ENCODE measurements at places on chromosomes 7 and 10. TPM values are rescaled to one million over a fixed set of nuclear protein-coding genes. Genes with fewer than 3 reads are reported as not detected.

HOXA3 gene
- total RNA-seq: 0.22 TPM

IL6 gene
- total RNA-seq: 2.4 TPM

IL2RA gene
- 2.0 TPM for total RNA-seq

BAMBI gene
- total RNA-seq: 19.4 TPM

RAPGEF5 gene
- 9.2 TPM for total RNA-seq

HHEX gene
- 4.8 TPM for total RNA-seq

BTAF1 gene
- total RNA-seq: 13.6 TPM

RBAK gene
- 10.3 TPM for total RNA-seq

AGK gene
- total RNA-seq: 37.8 TPM

GRCh38 chr10:121511943-121512342 lies 86.3 kb downstream of the FGFR2 start:
- DNase-seq: no peak

DNA sequence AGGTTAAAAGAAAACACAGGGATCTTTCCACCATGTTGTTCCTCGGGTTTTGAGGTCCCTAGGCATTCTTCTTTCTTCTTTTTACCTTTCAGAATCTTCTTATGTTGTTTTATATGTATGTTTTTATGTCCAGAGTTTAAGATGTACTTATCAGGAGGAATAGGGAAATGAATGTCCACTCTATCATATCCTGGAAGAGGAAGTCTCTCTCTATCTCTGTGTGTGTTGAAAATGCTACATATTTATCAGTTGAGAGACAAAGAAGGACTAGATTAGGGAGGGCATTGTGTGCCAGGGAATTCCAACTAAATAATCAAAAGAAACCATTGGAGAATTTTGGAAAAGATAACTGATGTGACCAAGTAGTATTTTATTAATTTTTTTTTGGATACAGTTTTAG lies 200.5 kb upstream of the POT1 start:
- no peak for DNase-seq

GRCh38 chr7:22849172-22849571 lies 26.5 kb upstream of the TOMM7 start:
- no peak for DNase-seq

DNA sequence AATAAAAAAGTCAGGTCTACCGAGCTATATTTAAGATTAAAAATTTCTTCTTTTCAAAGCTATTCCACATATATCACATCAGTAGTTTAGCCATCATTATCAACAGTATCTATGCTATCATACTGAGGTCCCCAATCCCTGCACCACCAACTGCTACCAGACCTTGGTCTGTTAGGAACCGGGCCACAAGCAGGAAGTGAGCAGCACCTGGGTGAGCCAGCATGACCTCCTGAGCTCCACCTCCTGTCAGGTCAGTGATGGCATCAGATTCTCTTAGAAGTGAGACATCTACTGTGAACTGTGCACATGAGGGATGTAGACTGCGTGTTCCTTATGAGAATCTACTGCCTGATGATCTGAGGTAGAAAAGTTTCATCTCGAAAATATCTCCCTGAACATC lies 632.1 kb upstream of the KCND2 start:
- no peak for DNase-seq

- no peak for DNase-seq
Observed at GRCh38 chr10:133528845-133529575, 1.8 kb downstream of the CYP2E1 start.

GRCh38 chr10:31866118-31866670 lies 62.4 kb downstream of the ARHGAP12 start:
- no peak for DNase-seq

GRCh38 chr7:132417103-132417906 lies 159.0 kb downstream of the PLXNA4 start:
- DNase-seq: no peak

DNA sequence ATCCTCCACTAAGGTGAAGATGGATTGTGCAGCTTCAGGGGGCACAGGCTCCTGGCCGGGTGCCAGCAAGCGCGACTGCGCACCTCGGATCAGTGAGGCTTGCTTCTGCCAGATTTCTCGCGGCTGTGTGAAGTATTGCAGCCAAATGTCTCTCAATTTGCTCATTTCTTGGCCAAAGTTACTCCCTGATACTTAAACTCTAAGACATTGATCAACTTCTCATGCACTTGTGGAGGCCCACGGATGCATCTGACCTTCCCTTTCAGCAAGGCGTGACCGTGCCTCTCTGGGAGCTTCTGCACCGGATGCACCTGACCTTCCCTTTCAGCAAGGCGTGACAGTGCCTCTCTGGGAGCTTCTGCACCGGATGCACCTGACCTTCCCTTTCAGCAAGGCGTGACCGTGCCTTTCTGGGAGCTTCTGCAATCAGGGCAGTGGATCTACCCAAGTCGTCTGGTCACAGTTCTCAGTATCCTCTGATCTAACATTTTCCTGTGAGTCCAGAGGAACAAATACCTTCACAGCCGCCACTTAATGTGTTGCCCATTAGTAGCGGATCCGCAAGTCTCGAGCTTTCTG lies 248.3 kb downstream of the ADARB2 start:
- no peak for DNase-seq

DNA sequence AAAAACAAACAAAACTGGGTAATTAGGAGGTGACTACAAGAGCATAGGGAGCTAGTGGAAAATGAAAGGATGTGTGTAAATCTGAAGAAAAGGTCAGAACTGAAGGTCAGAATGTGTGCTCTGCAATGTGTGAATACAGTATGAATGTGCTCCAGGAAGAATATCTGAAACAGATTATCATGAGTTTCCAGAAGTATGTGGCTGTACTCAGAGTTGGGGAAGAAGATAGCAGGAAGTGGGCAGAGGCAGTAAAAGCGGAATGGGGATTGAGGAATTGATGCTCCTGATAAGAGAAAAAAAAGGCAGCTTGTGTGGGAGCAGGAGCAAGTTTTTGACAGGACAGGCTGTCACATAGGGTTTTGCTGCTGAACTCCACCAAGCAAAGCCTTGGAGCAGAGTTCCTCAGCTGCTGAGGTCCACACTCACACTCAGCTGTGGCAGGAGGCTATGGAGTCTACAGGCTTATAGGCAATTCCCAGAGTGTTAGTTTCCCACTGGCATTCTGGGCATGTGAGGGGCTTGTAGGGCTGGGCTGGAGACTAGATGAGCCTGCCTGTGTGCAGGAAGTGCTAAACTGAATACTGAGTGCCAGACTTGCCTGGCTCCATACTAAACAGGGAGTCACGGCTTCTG lies 22.9 kb downstream of the H2AZ2 start:
- DNase-seq: no peak

DNA sequence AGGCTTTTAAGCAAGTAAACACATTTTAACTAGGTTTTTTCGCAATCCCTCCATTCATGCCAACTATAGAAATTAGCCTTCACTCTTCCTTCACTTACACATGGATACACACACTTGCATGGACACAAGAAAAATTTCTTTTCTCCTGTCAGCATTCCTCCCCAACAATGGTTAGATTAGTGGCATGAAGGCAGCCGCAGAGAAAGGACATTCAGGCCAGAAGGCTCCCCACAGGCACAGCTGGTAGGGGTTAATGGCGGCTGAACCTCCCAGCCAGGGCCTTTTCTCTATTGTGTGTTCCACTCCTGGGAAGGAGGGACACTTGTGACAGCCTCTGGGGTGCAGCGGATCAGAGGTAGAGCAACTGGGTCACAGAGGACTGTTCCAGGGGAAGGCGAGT lies 255.0 kb upstream of the SP8 start:
- DNase-seq: no peak

- no peak for DNase-seq
Observed at GRCh38 chr7:66899552-66900280, 21.3 kb upstream of the TMEM248 start.

- DNase-seq: no peak
Observed at GRCh38 chr7:38681882-38682281, 50.7 kb upstream of the AMPH start.

DNA sequence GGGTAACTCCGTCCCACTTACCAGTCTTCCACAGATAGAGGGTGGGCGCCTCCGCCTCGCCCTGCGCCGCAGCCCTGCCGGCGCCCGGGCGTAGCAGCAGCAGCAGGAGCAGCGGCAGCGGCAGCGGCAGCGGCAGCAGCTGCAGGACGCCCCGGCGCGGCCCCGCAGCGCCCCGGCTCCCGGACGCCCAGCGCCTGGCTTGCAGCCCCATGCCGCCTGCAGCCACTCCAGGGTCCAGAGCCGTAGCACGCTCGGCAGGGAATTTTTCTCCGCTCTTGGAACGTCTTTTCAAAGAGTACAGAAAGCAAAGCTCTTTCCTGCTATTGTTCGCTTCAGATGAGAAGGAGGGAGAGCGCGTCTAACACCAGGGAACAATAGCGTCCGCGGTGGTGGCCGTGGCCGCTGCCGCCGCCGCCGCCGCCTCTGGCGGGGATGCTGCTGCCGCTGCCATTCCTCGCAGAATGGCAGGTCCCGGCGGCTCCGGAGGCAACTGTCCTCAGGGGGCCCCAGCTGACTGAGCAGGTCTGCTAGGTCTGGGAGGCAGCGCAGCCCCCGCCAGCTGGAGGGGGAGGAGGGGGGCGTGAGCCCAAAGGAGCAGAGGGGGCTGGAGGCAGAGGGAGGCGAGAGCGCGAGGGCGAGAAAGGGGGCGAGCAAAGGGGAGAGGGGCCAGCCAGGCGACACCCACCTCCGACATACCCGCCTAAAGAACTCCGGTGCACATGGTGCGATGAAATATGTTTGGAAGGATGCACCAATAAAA lies at the start of gene THSD7A:
TSS of gene THSD7A (minus strand) at position 463 of the 760 bp plus-strand sequence. CDS start at position 211, 252 bp downstream.
- peak; percentile 23 for DNase-seq

GRCh38 chr10:24469993-24470392 lies 253.7 kb downstream of the ARHGAP21 start:
- DNase-seq: no peak

- peak; percentile 52 for DNase-seq
Observed at GRCh38 chr10:70461397-70462348, 16.9 kb upstream of the PALD1 start.

DNA sequence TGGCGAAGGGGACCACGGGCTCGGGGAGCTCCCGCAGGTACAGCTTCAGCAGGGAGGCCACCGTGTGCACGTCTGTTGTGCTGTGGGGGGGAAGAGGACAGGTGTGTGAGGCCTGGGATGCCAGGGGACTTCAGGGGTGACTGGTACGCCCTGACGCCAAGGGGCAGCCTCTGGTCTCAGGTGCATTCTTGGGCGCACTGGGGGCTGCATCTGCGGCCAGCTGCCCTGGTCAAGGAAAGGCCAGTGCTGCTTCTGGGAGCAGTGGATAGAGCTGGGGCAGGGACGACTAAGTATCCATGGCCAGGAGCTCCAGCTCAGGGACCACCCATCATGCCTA lies 148.5 kb downstream of the MAPK8 start:
- DNase-seq: no peak

- no peak for DNase-seq
Observed at GRCh38 chr7:45225948-45226335, 68.4 kb downstream of the RAMP3 start.

GRCh38 chr7:98354511-98355249 lies 46.2 kb downstream of the BAIAP2L1 start:
- no peak for DNase-seq

- no peak for DNase-seq
Observed at GRCh38 chr10:112421731-112422130, 25.0 kb downstream of the ZDHHC6 start.
